ENCODE measurements at places on chromosomes 1 and 21.

- no peak for DNase-seq
Observed at GRCh38 chr1:201561195-201561564, 22.3 kb downstream of the NAV1 start.

DNA sequence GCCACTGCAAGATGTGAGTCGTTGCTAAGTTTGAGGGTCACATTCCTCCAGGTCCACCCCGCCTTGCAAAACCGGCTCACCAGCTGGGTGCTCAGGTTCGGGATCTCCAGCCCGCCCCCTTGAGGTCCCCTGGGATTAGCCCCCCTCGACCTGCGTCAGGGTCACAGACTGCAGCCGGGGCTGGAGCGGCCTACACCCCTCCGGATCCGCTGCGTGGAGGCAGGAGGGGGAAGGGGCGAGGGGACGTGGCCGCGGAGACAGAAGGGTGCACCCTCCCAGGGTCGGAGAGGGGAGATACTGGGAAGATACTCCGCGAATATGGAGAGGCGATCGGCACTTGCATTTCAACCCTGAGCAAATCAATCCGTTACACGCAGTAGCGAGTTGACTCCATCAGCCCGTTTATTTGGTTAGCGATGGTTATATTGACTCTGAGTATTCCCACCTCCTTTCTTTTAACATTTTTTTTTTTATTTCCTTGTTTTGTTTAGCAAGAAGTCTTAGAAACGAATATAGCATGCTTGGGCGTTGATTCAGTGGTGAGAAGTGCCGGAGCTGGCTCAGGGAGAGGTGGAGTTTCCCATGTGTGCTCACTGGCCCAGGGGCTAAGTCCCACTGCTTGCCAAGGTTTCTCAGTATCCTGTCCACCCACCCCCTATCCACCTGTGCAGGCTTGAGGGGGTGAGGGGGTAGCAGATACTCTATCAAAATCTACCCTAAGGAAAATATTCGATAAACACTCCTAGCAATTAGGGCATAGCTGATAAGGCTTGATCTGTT lies 997 bp downstream of the IFNAR2 start:
- peak; percentile 53 for DNase-seq

DNA sequence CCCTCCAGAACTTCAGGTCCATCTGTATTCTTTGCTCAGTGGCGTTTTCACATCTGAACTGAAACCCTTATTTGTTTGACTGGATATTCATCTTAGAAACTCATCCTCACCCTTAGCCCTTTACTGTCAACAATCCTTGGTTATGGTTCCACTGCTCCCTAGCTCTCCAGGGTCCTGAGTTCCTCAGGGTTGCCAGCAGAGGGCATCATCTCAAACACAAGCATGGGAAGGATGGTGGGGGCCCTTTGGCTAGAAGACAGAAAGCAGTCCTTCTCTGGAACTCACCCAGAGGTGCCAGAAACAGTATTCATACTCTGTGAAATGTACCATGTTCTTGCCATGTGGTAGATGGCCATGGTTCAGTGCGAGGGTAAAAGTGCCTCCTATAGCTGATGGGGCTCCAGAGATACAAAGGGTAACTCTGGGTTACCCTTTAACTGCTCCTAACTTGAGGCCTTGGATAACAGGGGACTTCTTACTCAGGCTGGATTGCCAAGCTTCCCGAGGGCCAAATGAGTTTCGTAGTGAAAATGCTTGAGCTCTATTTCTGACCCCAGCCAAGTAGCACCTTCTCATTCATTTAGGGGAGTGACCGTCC lies 11.3 kb downstream of the NCSTN start:
- no peak for DNase-seq

- no peak for DNase-seq
Observed at GRCh38 chr1:171052977-171053376, 37.7 kb upstream of the FMO3 start.

GRCh38 chr1:13929313-13929712 lies 229.3 kb downstream of the PRDM2 start:
- no peak for DNase-seq

- no peak for DNase-seq
Observed at GRCh38 chr1:206766251-206766856, 4.2 kb upstream of the IL19 start.

Measured in muscle of arm (tissue), 14 donors.